Caki2 (cell line): ENCODE measurements at places on chromosomes 5 and 9.

DNA sequence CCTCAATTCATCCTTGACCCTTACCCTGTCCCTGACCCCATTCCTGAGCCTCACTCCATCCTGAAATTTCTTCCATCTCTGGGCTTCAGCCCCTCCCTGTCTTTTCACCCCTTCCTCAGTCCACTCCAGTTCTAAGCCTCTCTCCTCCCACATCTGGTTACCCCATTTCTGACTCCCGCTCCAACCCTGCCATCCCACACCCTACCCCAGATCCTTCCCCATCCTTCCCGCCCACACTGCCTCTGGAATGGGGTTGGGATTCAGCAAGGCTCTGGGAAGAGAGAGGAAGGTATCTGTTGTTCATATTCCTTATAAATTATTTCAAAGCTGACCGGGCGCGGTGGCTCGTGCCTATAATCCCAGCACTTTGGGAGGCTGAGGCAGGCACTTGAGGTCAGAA lies 29.9 kb upstream of the MVB12B start:
- DNase-seq = no peak

DNA sequence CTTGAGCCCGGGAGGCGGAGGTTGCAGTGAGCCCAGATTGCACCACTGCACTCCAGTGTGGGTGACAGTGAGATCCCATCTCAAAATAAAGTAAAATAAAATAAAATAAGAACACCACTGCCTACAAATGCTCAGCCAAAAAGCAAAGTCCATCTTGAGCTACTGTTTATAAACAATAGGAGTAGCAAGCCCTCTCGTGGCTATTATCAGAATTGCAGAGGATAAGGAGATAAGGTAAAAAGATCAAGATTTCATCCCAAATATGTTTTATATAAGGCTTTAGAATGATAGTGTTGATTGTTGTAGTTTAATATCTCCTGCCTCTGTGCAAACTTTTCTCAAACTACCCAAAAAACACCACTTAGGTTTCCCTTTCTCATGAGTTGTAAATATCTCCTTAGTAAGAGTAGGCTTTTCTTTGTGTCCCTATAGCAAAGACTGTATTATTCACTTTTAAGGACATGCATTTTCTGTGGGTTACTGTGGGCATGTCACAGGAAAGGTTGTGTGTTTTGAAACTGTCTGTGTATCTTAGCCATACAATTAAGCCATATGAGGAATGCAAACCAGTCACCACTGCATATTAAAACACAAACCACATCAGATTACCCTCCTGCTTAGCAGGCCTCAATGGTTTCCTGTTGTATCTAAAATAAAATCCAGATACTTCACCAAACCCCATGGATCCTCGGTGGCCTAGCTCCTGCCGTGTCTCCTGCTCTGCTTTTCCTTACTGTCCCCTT lies 31.8 kb upstream of the CKS2 start:
- peak; percentile 22 for DNase-seq

- no peak for DNase-seq
These were observed 118.0 kb upstream of the FSTL4 start for GRCh38 chr5:133730346-133730745.

DNA sequence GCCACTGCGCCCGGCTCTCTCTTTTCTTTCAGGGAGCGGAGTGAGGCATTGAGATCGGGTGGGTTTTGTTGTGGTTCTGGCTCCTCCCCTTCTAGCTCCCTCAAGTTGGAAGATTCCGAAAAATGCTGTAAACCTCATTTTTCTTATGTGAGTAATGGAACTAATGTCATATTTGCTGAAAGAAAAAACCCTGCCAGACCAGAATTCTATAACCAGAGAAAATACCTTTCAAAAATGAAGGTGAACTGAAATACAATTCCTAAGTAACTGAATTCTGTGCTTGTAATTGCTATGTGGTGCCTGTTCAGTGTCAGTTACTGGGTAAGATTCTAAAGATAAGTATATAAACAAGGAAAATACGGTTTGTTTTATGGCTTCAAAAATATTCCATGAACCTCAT lies 30.9 kb upstream of the CDK20 start:
- no peak for DNase-seq

- no peak for DNase-seq
These were observed 78.0 kb downstream of the OTULIN start for GRCh38 chr5:14742498-14742897.

- no peak for DNase-seq
These were observed 572.1 kb downstream of the ACTL7B start for GRCh38 chr9:108283696-108284095.

- no peak for DNase-seq
These were observed 18.9 kb upstream of the FAM174A start for GRCh38 chr5:100516285-100516684.
